ENCODE measurements at places on chromosomes 4 and X.

DNA sequence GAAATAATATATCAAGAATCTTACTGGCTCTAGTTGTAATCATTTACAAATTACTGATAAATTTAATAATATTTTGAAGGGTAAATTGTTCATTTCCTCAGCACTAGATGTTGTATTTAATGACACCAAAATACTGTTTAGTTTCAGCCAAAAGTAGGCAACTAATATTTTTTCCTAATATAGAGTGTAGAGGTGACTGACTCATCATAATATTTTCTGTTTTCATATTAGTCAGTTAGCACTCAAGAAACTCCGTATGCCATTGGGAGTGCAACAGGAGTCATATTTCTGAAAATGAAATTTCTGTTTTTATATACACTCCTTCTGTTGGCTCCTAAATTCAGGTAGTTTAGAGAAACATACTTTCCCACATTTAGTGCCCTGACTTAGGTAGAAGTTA, 36.6 kb upstream of the PTPN13 start:
- no peak for DNase-seq

DNA sequence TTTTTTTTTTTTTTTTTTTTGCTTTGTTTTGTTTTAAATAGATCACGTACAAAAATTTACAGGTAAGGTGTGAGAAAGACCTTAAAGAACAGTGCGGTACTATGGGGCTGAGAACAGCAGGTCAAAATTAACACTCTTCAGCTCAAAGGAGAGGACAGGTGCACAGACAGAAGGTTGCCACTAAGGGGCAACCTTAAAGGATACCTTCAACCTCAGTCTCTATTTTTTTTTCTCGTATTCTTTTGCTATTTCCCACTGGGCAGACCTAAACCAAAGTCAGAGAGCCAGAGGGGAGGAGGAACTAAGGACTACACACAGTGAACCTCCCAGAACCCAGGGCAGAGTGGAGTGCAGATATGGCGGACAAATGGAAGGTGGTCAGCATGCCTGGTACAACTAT, 1984.3 kb upstream of the IGFBP7 start:
- DNase-seq = no peak

DNA sequence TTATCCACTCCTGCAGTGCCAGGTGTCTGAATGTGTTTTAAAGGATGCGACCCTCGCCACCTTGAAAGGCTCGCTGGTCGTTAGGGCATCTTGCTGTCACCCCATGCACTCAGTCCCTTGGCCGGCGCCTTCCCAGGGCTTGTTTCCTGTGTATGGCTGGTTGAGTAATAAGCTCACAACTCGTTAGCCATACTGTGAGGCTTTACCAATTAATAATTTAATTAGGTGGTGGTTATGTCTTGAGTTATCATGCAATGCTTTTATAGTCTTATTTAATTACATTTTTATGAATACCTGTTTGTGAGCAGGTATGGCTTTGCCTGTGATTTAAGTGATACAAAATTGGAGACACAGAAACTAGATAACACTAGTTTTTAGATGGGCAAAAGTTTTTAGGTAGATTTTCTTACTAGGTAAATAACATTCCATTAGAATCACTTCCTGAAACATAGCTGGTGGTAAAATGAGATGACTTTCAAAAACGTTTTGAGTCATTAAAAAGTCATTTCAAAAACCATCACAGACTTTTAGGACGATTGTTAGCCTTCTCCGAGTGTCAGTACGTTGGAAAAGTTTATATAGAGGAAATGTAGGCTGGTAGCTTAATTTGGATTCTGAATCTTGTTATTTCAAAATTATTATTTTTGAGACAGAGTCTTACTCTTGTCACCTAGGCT, 18.2 kb downstream of the PTTG2 start:
- no peak for DNase-seq

DNA sequence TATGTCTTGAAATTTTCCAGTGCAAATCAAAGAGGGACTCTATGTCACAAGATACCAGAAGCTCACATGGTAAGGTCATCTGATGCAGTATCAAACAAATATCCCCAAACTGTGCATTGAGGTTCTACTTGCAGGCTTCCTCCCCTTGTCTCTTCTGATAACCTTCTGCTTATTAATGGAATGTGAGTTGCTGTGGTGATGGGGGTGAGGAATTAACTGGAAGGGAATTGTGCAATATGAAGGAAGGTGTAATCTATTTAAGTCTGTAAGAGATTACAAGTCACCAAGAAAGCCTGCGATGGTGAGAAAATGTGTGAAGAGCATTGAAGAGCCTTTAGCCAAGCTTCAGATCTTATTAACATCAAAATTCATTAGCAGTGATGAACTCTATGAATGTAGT, 15.4 kb upstream of the MAGED1 start:
- DNase-seq = no peak

DNA sequence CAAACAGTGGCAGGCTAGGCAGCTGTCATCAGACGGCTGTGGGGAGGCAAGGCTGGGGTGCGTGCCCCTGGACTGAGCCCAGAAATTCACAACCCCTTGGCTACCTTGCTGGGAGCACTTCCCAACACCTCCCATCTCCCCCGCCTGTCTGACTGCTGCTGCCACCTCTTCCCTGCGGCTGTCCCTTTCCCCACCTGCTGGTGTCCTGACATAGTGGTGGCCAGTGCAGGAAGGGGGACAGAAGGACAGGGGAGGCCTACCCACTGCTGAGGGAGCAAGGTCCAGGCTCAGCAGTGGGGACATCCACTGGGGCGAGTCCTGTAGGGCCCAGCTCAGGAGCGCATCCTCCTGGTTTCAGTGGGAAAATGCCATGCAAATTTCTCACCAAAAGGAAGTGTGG, 3.4 kb downstream of the ABCD1 start:
- no peak for DNase-seq

GRCh38 chr4:164846566-164846965, 30.4 kb upstream of the APELA start:
- DNase-seq = no peak

DNA sequence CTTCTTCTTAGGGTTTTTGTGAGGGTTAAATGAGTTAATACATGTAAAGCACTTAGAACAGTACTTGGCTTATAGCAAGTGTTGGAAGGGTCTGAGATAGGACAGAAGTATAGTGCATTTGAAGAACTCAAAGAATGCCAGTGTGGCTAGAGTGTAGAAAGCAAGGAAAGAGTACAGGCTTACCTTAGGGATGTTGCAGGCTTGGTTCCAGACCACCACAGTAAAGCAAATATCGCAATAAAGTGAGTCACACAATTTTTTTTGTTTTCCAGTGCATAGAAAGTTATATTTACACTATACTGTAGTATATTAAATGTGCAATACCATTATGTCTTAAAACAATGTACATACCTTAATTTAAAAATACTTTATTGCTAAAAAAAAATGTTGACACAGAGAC, 41.3 kb downstream of the KIF4A start:
- DNase-seq = no peak

GRCh38 chr4:98518559-98519267, 139.7 kb downstream of the TSPAN5 start:
- DNase-seq = no peak

DNA sequence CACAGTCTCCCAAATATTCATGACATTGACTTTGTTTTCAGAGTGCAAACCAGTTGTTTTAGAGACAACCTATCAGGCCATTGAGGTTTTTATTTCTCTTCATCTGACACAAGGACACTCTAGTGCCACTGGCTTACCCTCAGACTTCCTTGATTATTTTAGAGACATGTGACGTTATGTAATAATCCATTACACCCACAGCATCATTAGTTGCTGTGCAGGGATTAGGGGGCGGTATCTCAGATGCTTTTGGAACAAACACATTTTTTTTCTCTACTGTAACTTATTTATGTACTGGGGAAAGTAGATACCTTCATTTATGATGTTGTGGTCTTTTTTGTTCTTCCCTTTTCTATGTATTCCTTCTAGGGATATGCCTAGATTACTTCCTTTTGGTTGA, 2293.1 kb downstream of the PCDH7 start:
- DNase-seq = no peak

- DNase-seq = no peak
Measured at GRCh38 chr4:27006646-27007045, 146.0 kb downstream of the STIM2 start.

DNA sequence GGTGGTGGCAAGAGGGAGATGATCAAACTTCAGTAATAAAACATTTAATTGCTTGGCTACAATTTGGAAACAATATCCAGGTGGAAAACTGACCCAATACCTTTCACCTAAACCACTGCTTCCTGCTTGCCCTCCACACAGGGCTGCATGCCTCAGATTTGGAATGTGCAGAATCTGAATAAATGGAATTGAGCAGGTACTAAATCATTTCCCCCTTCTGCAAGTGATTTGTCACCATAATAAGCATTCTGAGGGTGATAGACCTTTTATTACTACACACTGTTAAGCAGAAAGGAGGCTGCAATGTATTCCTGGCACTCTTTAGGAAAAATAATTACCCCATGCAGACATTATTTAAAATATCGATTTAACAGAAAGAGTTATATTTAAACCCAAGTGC, 291.8 kb downstream of the IDS start:
- DNase-seq = no peak

GRCh38 chr4:169293343-169294176, 22.8 kb upstream of the SH3RF1 start:
- no peak for DNase-seq

- DNase-seq = no peak
Measured at GRCh38 chr4:165009493-165010227, 22.1 kb upstream of the TRIM60 start.

- DNase-seq = no peak
Measured at GRCh38 chr4:112201915-112202505, 29.6 kb upstream of the AP1AR start.

DNA sequence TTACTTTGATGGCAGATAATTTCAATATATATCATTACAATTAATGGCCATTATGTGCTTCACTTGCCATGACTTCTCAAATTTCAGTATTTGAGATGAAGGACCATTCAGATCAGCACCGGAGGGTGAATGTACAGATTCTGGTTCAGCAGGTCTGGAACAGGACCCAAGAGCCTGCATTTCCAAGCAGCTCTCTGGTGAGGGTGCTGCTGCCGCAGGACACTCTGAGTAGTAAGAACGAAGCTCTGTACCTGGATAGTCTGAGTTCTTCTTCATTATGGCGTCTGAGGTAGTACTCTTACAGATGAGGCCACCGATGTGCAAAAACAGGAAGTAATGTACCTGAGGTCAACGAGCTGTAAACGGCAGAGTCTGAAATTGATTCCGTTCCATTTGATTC, 228.2 kb downstream of the FBXW7 start:
- no peak for DNase-seq

- no peak for DNase-seq
Measured at GRCh38 chrX:144259054-144259453, 375.2 kb downstream of the UBE2NL start.

DNA sequence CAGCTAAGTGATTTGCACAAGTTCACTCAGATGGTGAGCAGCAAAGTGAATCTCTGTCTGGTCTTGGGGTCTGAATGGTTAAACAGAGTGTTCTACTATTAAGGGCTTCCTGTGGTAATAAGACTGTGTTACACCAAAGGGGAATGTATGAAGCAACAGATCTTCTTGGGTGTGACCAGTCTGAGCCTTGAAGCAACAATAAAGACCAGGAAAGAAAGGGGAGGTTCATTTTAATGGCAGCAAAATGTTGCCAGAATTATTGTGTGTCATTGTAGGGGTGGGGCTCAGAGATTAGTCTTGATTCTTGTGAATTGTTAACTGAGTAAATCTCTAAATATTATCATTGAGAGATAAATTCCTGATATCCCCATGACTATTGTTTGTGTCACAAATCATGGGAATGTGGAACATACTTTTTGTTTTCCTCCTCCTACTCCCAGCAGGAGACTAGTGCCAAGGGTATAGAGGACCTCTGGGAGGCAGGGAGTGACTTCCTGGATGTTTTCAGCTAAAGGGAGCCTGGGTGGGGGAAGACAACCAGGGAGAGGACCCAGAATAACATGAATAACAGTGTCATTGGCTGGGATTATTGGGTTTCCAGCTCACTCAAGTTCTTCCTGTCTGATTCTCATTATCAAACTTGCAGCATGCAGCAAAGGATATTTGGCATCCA, 141.4 kb upstream of the PAK3 start:
- DNase-seq = no peak

DNA sequence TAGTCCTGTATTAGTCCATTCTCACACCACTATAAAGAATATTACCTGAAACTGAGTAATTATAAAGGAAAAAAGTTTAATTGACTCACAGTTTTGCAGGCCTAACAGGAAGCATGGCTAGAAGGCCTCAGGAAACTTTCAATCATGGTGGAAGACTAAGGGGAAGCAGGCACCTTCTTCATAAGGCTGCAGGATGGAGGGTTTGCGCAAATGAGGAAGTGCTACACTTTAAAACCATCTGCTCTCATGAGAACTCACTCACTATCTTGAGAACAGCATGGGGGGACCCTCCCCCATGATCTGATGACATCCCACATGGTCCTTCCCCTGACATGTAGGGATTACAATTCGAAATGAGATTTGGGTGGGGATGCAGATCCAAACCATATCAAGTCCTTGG, 12.1 kb upstream of the MAGEA11 start:
- no peak for DNase-seq

DNA sequence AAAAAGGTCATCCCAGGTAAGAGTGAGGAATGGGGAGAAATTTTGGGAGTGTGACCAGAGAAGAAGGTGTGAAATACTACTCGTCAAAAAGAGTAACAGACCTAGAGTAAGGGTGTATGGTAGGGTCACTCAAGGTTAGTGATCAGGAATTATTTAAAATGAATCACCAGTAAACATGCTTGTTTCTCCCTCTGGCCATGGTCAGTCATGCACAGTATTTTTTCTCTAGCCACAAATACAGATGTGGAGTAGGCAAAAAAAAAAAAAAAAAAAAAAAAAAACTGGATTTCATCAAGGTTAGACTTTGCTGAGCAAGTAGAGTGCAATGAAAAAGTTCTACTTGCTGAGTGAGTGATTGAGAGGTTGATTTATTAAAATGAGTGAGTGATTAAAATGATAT, 34.2 kb upstream of the SLIT2 start:
- DNase-seq = no peak

GRCh38 chrX:70432936-70433847, 10.1 kb downstream of the GDPD2 start:
- DNase-seq = no peak

- no peak for DNase-seq
Measured at GRCh38 chr4:70651864-70652506, 14.3 kb downstream of the JCHAIN start.

DNA sequence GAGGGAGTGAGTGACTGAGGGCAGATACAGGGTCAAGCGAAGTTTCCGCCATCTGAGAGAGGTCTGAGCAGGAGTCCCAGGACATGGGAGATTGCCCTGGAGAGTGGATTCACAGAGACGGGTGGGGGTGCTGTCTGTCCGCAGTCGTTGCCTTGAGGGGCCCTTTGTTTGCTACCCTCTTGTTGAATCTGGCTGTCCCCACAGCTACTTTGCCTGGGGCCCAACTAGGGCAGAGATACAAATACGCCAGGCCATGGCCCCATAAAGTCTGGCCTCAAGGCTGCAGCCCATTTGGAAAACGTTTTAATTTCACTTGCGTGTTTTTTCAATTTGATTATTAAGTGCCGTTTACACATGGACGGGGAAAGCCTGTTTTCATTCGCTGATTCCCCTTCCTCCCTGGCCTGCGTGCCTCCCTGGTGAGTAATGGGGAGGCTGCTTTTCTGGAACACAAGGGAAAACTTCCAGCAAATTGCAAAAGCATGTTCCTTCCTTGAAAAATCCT, 134.4 kb downstream of the SMIM20 start:
- no peak for DNase-seq

DNA sequence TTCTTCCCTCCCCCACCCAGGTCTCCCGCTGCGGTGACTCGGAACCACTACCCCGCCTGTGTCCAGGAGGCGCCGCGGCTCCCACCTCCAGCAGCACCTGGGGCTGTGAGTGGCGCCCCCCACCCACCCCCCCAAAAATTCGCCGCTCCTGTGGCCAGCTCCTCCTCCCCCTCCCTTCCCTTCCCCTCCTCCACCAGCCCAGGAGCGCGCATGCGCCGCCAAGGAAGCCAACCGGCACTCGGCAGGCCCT, 278 bp downstream of the CLOCK start:
- DNase-seq = no peak
